Hepatic stellate cell (primary cell): ENCODE measurements at places on chromosomes 5 and 9.

GRCh38 chr5:132102944-132103331 is 29.3 kb downstream of the CSF2 start:
- DNase-seq = no peak

GRCh38 chr9:120464176-120464886 is 115.6 kb downstream of the CDK5RAP2 start:
- DNase-seq = no peak

GRCh38 chr5:150346592-150346991 is 10.9 kb upstream of the TCOF1 start:
- no peak for DNase-seq

DNA sequence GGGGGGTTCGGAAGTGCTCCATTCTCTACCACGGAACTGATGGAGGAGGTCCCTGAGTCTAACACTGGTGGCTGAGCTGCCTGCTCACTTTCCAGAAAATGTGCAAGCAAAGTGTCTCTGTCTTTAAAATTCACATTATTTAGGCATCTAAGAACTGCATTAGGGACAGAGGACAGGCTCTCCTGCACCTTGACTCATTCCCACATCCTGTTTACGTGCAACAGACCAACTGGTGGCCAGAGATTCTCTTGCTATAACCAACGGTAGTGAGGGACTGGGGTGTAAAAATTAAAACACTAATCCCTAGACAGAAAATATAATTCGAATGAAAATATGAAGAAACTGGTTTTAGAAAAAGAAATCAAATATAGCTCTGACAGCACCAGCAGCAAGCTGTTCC is 320.9 kb downstream of the IRX2 start:
- no peak for DNase-seq

DNA sequence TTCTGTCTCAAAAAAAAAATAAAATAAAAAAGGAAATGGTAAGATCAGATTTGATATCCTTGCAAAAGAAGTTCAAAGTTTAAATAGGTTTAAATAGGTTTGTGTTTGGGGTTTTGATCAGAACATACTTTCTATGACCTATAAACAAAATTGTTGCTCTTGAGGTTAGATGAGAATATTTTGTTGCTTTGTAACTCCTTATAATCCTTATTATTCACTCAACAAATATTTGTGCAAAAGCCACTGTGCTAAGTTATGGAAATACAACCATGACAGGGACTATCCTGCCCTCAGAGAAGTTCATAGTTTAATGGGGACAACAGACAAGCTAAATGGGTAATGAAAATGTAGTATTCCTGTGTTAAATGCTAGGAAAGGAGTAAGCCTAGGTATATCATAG is 71.5 kb downstream of the INVS start:
- no peak for DNase-seq

GRCh38 chr9:63816751-63817621 is 1468.0 kb downstream of the FOXD4L5 start:
- peak; percentile 78 for DNase-seq

DNA sequence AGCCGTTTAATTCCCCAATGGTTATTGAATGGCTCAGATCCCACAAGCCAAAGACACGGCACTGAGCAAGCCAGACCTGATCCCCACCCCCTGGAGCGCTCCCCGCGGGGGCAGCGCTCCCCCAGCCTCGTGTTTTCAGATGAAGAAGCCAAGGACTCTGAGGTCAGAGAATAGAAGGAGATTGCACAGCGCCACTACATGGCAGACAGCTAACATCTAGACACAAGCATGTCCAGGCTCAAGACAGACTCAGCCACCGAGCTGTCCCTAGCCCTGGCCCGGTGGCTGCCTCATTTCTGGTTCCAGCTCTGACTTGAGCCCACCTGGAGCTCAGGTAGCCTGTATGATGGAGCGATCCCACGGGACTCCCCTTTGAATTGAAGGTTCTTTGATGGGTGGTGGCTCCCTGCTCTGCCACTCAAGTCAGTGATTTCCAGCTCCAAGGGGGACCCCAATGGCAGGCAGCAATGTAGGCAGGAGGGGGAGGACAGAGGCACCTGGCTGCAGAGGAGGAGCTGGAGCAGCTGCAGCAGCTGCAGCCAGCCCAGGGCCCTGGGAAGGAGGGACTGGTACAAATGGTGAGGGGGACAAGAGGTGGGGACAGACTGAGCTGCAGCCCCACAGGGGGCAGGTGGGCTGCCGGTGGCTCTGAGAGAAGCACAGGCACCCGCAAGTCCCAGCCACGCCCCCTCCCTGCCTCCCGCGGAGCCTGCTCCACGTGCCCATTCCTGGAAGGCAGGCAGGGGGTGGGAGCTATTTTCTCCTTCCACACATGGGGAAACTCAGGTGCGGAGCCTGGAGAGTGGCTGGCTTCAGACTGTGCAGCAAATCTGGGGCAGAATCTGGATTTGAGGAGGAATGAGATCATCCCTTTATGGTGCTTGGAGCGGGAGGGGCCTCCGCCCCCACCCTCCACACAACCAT is 40.2 kb downstream of the NTNG2 start:
- no peak for DNase-seq

GRCh38 chr9:16982780-16983310 is 112.4 kb upstream of the BNC2 start:
- DNase-seq = no peak

DNA sequence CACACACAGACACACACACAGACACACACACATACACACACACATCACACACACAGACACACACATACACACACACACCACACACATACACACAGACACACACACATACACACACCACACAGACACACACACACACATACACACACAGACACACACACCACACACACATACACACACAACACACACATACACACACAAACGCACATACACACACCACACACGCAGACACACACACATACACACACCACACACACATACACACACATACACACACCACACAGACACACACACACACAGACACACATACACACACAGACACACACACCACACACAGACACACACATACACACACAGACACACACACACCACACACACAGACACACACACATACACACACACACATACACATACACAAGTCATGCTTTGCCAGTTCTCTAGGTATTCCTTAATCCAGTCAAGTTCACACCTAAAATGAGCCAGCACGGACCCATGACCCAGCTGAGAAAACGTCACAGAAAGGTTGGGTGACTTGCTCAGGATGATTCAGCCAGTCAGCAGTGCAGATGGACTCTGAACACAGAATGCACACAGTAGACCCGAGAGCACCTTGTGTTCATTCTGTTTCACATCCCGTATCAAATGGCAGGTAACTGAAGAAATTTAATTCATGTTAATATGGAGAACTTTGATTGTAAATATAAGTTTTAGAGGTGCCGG is 746.4 kb downstream of the MTRR start:
- DNase-seq = no peak

- DNase-seq = no peak
Measured at GRCh38 chr9:13269589-13270452, 9.7 kb downstream of the MPDZ start.

GRCh38 chr5:13553896-13554295 is 390.6 kb downstream of the DNAH5 start:
- DNase-seq = no peak

- DNase-seq = peak; percentile 95
Measured at GRCh38 chr9:134707031-134707680, 65.6 kb downstream of the COL5A1 start.

DNA sequence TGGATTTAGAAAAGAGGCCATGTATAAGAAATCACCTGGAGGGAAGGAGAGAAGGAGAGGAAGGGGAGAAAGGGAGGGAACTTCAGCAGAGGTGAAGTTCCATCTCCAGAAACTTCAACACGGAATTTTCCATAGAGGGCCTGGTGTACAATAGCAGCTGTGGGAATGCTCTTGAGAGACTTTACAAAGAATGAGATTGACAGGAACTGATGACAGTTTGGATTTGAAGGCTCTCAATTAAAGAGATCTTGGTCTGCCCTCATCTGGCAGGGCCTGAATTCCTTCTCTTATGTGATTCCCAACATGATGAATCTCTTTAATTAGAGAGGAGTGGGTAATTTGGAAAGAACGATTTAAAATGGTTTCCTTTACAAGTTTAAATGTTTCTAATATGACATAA is 143.5 kb downstream of the MLLT3 start:
- no peak for DNase-seq

DNA sequence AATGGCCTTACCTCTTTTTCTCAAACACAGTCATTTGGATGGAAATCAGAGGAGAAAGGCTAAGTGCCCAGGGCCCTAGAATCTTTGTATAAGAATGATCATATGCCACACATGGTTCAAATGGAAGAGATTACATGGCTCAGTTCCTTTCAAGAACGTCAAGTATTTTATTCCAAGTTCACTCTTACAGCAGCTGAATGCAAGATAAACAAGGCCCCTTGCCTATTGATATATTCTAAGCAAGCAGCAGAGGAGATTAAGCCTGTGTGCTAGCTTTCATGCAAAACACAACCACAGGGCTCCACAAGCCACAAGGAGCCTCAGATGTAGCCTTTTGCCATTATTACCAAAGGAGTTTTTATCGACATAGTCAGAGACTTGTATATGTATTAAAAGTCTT is 55.3 kb upstream of the SLCO6A1 start:
- no peak for DNase-seq

DNA sequence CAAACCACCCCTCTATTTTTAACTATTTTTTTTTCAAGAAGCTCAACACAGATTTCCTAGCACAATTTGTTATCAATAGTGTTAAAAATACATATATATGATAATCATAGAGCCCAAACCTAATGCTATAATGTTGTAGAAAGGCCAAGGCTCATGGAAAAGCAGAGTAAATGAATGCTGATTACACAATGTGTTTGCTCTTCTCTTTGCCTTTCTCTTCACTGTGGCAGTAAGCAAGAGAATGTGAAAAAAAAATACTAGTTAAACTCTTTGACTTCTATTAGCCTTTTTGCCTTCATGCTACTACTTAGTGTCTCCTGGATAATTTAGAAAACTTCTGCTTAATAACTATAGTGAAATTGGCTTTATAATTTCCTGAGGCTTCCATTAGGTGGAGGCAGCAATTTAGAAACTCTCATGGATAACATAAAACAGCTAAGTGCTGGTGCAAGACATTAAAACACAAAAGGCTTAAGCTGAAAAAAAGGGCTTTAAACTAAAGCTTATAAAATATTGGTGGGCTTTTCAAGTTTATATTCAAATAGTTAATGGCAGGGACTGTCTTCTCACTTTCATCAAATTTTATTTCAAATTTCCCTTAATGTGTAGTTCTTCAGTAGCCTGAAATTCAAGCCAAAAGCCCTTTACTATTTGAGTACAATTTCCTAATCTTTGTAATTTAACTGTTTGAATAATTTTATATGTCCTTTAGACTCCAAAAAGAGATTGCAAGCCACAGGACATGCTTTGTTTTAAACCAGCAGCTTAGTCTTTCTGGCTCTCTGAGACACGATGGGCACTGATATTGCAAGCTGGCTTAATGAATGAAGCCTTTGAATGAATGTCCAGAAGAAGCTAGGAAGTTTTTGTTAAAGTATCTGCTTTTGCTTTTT is 2031.8 kb upstream of the CDH6 start:
- DNase-seq = no peak

- no peak for DNase-seq
Measured at GRCh38 chr5:14250748-14251701, 107.9 kb downstream of the TRIO start.

DNA sequence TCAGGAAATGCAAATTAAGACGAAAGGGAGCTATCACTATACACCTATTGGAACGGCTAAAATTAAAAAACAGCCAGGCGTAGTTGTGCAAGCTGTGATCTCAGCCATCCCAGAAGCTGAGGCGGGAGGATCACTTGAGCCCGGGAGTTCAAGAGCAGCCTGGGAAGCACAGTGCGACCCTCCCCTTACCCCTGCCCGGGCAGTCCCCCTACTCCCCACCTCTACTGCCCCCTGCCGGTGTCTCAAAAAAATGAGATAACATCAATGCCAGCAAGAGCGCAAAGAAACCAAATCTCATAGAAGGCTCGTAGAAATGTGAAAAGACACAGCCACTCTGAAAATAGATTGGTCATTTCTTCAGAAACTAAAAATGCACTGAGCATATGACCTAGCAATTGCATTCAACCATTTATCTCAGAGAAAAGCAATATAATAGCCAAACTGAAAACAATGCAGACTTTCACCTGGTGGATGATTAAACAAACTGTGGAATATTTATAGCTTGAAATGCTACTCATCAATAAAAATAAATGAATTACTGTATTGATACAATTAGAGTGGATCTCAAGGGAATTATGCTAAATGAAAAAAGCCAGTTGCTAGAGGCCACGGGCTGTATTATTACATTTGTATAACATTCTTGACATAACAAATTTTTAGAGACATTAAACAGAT is 20.6 kb downstream of the OR2V2 start:
- no peak for DNase-seq
